ENCODE measurements at places on chromosomes 3 and 15.

- DNase-seq, result no peak
Measured at GRCh38 chr3:27642796-27643195, 79.3 kb downstream of the EOMES start.

DNA sequence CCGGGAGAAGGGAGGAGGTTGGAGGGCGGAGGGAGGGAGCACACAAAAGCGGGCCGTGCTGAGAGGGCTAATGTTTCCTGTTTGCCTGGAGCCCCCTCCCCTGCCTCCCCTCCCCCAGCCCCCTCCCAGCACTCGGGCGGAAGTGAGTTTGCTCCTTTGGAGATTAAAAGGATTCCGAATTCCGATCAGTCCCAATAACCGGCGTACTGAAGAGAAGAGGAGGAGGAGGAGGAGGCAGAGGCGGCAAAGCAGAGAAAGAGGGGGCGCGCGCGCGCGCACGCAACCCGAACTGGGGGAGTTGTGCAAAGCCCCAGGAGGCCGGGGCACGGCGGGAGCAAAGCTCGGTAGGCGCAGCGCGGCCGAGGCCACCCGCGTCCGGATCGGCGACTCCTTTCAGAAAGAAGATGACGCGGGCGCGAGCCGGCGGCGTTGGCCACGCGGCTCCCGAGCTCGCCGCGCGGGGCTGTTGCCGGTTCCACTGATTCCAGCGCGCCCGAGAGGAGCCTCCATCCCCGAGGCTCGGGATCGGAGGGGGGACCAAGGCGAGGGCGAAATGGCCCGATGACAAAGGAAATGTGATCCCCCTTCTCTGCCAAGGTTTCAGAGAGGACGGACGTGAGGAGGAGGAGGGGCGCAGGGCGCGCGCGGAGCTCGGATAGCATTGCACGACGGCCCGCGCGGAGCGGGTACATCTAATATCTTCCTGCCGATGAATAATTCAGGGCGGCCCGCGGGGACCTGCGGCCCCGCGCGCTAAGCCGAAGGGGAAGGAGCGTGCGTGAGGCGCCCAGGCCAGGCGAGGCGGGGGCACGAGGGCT is 1.1 kb upstream of the TRIM71 start:
- peak; percentile 56 for DNase-seq

- no peak for DNase-seq
Measured at GRCh38 chr15:66196602-66197001, 56.9 kb downstream of the MEGF11 start.

GRCh38 chr3:24405057-24405456 is 89.6 kb downstream of the THRB start:
- DNase-seq, result no peak

DNA sequence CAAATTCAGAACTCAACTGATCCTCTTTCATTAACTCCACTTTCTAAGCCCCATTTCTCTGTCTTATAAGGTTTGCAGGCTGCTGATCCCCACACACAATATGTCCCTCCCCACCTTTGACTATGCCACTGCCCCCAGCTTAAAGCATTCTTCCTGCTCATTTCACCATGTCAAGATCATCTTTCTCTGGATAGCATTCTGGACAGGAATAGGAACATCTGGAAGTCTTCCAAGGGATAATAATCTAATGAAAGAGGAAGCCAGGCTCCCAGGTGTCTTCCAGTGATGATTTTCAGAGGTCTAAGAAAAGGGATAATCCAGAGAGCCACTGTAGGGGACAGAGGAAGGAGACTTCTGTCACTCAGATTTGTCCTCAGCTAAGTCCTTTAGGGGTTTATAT is 54.6 kb upstream of the GALNT15 start:
- no peak for DNase-seq

GRCh38 chr3:158403013-158403412 is 168.0 kb upstream of the MLF1 start:
- DNase-seq, result no peak

DNA sequence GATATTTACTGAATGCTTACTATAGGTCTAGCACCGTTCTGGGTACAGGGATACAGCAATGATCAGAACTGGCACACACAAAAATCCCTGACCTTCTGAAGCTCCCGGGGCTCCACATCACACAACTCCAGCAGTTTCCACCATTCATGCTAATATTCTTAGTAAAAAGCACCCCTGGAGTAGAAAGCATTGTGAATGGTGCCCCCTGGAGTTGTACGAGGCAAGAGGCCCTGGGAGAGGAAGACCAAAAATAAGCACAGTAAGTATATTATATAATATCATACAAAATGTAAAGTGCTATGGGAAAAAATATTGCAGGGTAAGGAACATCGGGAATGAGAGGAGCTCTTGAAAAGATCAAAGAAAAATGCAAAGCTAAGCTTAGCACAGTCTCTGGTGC is 790 bp upstream of the SRGAP3 start:
- no peak for DNase-seq

DNA sequence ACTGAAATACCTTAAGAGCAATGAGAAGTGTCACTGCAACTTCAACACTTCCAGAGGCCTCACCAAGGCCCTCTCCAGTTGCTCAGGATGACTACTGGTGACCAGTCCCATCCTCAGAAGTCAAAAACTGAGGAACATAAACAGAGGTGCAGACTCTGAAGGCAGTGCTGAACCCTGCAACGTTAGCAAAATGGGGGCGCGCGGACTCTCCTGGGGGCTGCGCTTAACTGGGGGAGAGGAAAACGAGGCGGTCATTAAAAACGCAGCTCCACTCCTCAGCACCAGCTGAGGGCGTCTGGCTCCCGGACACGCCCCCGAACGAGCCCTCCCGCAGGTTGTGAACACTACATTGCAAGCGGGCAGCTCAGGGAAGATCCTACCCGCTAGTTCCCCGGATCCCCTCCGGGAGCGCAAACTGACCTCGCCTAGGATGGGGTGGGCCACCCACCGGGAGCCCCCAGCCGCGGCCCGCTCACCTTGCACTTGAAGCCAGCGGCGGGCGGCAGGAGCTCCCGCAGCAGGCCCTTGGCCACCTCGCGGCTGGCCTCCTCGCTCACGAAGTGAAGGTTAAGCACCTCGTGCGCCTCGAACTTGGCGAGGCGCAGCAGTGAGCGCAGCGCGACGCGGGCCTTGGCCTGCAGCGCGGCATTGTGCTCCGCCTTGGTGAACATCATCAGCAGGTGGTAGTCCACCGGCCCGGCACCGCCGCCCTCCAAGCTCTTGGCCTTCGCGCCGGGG is 711 bp downstream of the XXYLT1 start:
- DNase-seq, result no peak

DNA sequence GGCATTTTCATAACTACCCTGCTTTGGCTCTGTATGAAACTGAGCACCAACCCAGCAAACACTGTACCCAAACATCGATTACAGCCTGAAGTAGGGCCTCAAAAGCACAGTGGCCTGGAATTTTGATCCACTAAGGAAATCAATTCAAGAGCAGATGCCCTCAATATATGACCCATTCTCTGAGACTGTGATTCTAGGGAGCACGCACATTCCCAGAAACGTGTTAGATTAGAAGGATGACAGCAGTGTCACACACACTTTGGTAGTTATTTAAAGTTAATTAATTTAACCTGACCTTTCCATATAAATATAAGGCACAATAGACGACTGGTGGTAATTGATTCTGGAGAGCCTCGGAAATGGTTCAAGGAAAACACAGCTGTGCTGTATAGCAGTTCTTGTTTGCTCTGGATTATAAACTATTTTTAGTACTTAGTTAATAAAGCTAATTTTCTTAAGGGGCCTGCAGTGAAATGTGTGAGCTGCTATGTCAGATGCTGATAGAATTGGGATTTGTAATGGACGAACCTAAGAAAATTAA is 126.3 kb upstream of the ZNF385D start:
- DNase-seq, result no peak

DNA sequence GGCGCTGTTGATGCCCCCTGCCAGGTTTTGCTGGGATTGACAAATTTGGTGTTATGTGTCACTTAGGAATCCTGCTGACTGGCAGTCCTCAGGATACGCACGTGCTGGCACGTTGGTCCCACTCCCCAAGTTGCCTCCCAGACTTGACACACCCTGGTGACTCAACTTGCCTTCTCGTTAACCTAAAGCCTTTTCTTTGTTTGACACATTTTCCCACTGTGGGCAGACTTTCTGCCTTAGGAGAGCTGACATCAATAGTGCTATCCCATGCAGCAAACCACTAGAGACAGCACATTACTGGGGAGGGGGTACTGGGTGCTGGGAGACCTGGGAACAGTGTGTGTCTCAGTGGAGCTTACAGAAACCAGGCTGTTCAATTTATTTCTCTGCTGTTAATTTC is 104.3 kb downstream of the OXNAD1 start:
- no peak for DNase-seq

GRCh38 chr3:22886439-22887068 is 316.6 kb upstream of the UBE2E2 start:
- DNase-seq, result no peak

- DNase-seq, result no peak
Measured at GRCh38 chr3:123349566-123350435, 99.1 kb downstream of the ADCY5 start.

GRCh38 chr3:175150812-175151401 is 291.8 kb downstream of the NAALADL2 start:
- DNase-seq, result no peak

- no peak for DNase-seq
Measured at GRCh38 chr3:107110596-107111305, 266.5 kb upstream of the CCDC54 start.

- no peak for DNase-seq
Measured at GRCh38 chr15:88902846-88903245, 7.5 kb upstream of the HAPLN3 start.

- no peak for DNase-seq
Measured at GRCh38 chr3:57855943-57856342, 99.8 kb downstream of the SLMAP start.

Measured in frontal cortex (tissue), 4 donors.